ENCODE measurements at places on chromosomes 6 and 20. TPM values are rescaled to one million over a fixed set of nuclear protein-coding genes. Genes with fewer than 3 reads are reported as not detected.

Gene OOEP
- not detected for polyA plus RNA-seq

Gene TAAR2
- not detected for polyA plus RNA-seq

DNA sequence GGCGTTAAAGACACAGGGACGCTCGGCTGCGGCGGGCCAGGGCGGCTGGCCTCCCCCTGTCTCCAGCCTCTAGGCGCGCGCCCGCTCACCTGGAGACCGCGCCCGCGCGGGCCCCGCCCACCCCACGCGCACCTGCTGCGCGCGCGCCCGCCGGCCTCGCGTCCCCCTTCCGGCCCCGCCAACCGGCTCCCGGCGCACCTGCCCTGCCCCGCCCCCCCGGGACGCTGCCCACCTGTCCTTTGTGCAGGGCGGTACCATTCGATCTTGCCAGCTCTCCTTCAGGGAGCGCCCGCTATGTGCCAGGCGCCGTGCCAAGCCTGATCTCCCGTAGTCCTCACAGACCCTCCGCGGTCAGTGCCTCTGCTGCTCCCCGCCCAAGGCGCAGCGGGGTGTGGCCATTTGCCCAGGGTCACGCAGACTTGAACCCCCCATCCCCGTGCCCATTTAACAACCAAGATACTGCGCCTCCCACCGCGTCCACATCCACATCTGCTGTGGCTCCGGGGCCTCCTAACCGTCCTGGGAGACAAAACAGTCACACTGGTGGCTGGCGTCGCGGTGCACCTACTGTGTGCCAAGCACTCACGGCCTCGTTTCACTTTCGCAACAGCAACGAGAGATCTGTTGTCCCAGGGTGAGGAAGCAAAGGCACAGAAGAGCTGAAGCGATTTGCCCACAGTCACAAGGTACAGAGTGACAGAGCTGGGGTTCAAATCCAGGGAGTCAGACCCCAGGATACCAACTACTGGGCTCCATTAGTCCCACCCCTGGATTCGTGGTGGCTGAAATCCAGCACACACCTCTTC, 48.1 kb downstream of the NOL4L start:
- no peak for DNase-seq

GRCh38 chr6:105733556-105734162, 330.8 kb upstream of the PREP start:
- no peak for DNase-seq

DNA sequence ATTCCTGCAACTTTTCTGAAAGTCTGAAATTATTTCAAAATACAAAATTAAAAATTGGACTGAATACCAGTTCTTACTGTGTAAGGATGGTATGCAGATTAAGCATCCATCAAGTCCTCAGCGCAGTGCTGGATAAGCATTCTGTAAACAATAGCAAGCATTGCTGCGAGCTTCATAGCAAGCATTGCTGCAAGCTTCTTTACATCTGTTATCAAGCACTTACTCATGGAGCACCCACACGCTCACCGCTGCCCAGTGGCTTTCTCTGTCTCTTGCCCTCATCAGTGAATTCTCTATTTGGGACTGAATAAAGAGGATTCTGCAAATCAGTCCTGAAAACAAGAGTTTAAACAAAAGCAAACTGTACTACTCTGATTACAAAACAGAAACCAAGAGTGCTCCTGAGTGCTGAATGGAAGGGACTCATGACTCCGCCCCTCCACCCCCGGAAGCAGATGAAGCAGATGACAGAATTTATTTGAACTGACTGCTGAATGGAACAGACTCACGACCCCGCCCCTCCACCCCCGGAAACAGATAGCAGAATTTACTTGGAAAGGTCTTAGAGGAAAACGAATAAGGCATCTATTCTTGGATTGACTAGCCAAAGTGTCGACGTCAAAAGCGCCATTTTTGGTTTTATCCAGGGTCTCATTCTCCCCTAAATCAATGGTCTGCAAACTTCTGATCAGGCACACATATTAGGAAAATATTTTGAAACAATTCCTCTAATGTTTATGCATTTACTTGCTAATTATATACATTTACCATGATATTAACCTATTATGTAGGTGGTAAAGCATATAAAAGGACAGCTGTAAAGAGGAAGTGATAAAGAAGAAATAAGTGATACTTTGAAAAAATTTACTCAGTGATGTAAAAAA, 22.1 kb upstream of the EYA2 start:
- DNase-seq, result no peak
